ENCODE measurements at places on chromosomes 6 and 20.

- no peak for DNase-seq
Observed at GRCh38 chr6:15513801-15514711, 148.8 kb downstream of the DTNBP1 start.

GRCh38 chr6:139430899-139431601 lies 56.6 kb upstream of the CITED2 start:
- DNase-seq, result peak; percentile 52

- DNase-seq, result peak; percentile 46
Observed at GRCh38 chr6:70415247-70415646, 1.9 kb downstream of the FAM135A start.

DNA sequence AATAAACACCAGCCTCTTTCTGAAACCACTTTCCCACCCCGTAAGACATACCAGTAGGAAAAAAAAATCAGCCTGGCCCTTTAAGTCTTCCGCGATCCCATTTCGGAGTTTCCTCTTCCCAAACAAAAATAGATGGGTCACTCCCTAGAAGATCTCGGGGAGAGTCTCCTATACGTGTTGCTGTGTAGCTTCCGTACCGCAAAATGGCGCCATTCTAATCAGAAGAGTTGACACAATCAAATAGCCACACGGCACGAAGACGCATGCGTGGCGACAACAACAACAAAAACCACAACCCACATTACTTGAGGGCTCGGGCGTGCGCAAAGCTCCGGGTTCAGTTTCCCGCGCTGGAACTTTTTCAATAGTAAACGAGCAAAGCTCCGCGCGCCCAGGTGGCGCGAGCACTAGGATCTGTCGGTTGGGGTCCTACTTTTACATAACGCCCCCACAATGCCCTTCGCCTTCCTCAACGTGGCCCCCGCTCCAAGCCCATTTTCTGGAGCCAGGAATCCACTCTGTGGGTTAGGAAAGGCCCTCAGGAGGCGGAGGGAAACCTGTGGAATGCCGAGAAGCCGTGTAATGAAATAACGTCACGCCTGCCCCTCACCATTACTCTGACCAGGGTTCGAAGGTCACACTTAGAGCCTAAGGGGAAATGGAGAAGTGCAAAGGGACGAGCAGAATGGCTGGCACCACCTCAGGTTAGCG lies at the start of gene GPANK1:
Gene GPANK1, minus strand, starts transcription at position 208 of the 711 bp plus-strand sequence. CDS start 519 bp downstream, outside the sequence.
- peak; percentile 98 for DNase-seq

GRCh38 chr20:53660078-53660909 lies 66.7 kb upstream of the ZNF217 start:
- DNase-seq, result peak; percentile 22

DNA sequence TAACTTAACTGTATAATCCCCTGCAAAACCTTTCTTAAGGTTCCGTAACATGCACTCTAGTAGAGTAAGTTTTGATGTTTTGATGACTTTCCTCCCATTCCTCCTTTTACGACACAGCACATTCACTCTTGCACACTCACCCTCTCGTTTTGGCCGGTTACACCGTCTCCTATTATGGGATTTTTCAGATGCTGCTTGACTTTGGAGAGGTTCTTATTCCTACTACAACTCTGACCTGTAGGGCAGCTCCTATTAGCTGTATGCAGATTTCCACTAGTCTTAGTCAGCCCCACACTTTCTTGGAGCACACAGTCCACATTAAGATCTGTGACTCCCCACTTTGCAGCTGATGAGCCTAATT lies 223.7 kb upstream of the SYNCRIP start:
- DNase-seq, result no peak

DNA sequence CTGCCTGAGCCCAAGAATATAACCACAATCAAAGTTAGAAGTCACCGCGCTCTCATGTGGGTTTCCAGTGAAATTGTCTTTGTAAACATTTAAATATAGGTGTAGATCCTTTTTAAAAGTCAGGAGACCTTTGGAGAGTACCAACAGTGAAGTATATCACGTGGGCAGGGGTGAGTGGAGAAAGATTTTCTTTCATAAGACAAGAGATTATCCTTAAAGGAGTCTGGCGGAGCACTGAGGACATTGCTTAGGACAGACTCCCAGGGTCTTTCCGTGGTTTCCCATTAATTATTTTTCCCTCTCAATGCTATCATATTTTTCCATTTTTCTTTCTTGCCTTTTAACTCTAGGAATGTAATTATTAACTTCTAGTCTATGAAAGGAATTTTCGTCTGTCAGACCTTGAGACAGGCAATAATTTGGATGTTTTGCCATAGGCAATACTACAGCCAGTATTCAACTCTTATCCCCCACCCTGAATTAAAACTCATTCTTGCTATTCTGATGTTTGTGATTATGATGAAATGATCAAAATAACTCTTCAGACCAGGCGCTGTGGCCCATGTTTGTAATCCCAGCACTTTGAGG lies 31.4 kb downstream of the DCBLD1 start:
- no peak for DNase-seq

DNA sequence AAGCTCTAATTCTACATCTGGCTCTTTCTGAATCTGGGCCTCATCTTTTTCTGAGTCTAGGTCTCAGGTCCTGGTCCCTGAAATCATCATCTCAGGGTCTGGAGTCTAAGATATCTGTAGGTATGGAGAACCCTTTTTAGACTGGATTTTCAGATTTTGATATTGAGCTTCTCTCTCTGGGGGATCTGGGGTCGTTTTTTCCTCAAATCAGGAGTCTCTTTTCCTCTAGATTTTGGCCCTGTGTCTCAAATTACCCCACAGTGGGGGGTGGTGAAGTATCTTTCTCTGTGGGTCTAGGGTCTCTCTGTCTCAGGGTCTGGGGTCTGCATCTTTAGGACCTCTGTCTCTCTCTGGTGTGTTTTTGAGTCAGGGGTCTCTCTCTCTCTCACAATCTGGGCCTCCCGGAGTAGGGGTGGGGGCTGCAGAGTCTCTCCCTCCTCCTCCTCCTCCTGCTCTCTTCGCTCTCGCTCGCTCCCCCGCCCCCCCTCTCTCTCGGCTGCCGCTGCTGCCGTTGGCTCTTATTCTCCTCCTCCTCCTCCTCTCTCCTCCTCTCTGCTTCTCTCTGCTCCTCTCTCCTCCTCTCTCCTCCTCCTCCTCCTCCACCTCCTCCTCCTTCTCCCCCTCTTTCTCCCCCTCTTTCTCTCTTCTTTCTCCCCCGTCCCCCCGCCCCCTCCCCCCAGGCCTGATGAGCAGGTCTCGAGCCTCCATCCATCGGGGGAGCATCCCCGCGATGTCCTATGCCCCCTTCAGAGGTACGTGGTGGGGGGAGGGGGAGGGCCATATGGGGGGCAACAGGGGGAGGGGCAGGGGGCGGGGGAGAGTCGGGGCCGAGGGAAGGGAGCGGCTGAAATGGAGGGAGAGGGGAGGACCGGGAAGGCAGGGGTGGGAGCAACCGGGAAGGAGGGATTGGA lies at the start of gene SYNGAP1:
Gene SYNGAP1, plus strand, starts transcription at position 486 of the 911 bp plus-strand sequence. Its CDS starts 200 bp downstream, at position 686.
- no peak for DNase-seq

DNA sequence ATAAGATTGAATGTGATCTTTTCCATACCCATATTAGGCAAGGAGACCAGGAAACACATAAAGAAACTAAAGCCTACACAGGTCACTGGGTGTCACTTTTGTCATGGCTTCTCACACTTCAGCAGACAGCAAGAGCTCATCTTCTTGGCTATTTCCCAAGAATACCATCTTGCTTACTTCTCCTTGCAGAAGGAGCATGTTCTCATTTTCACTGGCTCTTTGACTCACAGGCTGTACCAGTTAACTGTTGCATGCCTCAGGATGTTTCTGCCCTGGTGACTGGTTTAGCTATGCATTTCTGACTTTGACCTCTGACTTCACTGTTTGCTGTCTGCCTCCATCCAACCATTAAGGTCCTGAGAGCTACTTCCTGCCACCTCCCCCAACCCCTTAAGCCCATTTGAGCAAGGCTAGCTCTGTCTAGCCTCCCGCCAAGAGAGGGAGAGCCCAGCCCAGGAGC lies 40.3 kb upstream of the OGFRL1 start:
- DNase-seq, result peak; percentile 98

- DNase-seq, result peak; percentile 30
Observed at GRCh38 chr20:63740070-63740626, 572 bp downstream of the SLC2A4RG start.

- no peak for DNase-seq
Observed at GRCh38 chr6:12578097-12578496, 138.5 kb upstream of the PHACTR1 start.

GRCh38 chr20:16580147-16580546 lies 6.9 kb upstream of the KIF16B start:
- DNase-seq, result no peak
